ENCODE measurements at places on chromosomes 1 and 21.

GRCh38 chr21:40625991-40626390 lies 221.0 kb downstream of the DSCAM start:
- no peak for DNase-seq

DNA sequence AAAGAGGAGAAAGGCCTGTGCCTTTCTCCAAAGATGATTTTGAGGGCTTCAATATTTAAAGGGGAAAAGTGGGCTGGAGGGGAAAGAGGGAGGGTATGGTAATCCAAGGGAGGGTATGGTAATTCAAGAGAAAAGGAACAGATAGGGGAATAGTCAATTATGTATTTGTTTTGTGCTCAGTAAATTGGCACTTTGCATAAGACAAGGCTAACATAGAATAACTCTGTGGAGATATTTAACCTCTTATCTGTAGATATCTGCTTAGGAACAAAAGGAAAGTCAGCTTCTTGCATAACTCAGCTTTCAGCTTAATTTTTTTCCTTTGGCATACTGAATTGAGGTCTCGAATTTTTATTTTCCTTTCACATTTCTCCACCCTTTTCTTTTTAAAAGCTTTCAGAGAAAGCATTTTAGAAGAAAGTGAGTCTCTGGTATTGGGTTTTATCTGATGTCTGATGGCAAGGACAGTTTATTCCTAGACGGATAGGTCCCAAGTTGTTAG lies 119.9 kb upstream of the F3 start:
- no peak for DNase-seq

DNA sequence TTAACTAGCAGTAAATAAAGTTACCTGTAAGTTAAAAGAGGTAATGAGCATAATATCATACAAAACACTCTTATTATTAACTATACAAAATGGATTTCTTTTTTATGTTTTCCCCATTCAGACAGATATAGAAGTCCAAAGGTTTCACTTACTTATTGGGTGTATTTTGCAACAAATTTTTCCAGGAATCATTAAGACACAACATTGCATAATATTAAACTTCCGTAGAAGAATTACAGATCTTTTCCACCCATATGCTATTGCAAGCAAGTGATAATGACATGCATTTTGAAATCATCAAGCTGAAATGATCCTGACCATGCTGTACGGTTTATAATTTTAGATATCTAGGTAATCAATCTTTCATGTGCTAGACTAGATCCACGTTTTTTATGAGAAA lies 957.0 kb downstream of the NCAM2 start:
- DNase-seq = no peak

DNA sequence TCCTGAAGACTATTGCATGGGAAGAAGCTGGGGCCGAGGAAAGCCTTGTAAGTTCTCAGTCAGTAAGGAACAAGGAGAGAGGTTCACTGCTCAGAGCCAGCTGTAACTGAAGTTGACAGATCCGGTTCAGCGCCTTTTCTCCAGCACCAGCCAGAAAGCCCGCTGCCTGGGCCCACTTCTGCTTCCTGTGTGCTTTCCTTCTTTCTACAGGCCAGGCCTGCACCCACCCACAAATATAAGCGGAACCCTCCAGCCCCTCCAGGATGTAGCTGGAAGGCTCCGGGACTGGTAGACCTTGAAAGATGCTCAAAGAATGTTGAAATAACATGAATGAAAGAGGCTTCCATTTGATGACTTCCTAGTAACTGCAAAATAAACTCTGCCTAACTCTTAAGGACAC lies 38.8 kb downstream of the PARP1 start:
- no peak for DNase-seq

DNA sequence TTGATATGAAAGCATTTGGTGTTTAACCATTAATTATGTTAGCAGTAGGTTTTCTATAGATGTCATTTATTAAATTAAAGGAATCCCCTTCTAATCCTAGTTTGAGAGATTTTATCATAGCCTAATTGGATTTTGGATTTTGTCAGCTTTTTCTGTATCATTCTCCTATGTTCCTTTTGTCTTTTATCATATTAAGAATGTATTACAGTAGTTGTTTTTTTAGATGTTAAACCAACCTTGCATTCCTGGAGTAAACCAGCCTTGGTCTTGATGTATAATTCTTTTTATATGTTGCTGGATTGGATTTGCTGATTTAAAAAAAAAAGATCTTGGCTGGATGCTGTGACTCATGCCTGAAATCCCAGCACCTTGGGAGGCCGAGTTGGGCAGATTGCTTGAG lies 5.6 kb downstream of the SETDB1 start:
- no peak for DNase-seq
